ENCODE measurements at places on chromosomes 16 and 17.

DNA sequence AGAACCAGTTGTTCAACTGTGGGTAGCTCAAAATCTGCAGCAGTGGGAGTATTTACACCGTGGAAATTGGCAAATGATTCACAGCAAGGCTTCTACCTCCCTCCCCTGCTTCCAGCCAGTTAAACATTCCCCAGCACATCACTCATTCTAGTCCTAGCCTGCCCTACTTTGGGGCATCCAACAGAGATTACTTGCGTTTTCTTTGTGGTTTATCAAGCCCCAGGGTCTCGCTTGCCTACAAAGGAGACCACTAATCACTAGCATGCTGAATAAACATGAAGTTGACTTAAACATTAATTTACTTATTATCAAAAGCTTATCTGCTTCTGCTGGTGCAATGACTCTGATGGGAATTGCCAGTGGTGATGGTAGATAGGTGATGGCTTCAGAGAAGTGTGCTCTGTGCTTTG lies 94.5 kb downstream of the MARF1 start:
- DNase-seq = no peak

GRCh38 chr17:4433515-4434031 lies at the start of gene SPNS3:
Gene SPNS3 (plus strand): TSS chr17:4433940. CDS start chr17:4433968, 28 bp downstream.
- no peak for DNase-seq

DNA sequence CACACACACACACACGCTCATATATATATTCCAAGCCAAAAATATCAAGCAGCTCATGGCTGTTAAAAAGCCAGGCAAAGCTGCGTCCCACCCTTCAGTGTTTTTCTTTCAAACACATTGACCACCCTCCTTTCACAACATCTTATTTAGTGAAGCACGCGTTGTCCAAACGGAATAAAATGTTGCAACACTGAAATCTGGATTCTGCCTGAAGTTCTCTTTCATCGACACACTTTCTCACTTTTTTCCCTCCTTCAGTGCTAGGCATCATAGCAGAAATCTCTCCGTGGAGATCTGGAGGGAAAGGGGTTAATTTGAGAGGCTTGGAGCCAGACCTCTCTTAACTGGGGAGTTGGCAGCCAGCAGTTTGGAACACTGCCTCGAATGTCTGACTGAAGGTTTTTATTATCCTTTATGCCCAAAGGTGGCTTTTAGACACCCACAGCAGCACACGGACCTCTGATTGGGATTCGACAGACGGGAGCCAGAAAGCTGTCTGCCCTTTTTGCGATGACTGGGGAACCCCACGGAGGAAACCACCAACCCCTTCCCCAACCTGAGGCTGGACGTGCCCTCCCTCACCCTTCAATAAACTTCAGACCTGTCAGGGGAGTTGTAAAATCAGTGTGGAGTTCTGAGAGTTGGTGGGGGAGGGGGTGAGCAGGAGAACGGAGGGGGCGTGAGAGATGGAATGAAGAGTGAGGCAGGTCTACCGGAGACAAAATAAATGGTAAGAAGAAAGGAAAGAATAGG lies 833.6 kb upstream of the SOX9 start:
- no peak for DNase-seq

DNA sequence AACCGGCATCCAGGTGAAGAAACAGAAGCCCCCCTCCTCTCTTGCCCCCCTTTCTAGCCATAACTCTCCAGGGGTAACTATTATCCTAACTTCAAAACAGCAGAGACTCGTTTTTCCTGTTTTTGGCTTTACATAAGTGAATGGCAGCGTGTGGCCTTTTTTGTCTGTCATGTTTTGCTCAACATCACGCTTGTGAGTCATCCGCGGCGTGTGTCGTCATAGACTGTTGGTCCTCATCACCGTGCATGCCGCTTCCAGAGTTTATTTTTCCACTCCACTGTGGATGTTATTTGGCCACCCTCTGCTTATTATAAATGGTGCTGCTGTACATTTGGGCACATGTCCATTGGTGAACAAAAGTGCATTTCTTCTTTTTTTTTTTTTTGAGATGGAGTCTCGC lies 52.6 kb downstream of the ERN1 start:
- DNase-seq = no peak

- no peak for DNase-seq
These were observed 155.3 kb downstream of the PITPNC1 start for GRCh38 chr17:67532326-67532871.

- no peak for DNase-seq
These were observed 99.8 kb upstream of the CDH5 start for GRCh38 chr16:66266436-66267291.

DNA sequence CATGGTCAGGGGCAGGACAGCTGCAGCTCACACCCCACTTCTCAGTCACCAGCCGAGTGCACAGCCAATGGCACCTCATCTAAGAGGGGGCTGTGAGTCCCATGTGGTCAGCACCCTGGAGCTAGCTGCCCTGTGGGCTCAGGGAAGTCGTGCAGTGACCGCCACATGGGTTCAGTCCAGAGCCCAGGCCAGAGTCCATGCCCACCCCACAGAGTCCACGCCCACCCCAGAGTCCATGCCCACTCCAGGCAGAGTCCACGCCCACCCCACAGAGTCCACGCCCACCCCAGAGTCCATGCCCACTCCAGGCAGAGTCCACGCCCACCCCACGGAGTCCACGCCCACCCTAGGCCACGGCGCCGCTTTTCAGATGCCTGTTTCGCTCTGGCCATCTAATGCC lies 24.1 kb downstream of the SLC7A5 start:
- DNase-seq = no peak

- peak; percentile 9 for DNase-seq
These were observed 24.5 kb downstream of the STXBP4 start for GRCh38 chr17:54992797-54993639.

GRCh38 chr16:21603928-21604327 lies 4.6 kb downstream of the METTL9 start:
- no peak for DNase-seq

GRCh38 chr17:8725881-8726876 lies 18.5 kb downstream of the CCDC42 start:
- no peak for DNase-seq

DNA sequence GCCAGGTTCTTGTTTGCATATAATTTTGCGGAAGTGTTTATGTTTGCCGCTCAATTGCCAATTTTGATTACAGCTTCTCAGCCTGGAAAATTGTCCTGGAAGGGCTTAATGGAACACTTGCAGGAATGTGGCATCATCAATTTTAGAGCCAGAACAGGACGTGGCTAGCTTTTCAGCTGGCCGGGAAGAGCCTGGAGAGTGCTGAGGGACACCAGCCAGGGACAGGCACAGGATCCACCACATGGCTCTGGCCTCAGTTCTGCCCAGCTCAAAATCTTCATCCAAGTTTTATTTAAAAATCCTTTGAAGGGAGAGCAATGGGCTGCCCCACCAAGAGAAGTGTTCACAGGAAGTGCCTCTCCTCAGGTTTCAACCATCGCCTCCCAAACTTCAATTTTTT lies 287.2 kb upstream of the HSBP1 start:
- DNase-seq = no peak

DNA sequence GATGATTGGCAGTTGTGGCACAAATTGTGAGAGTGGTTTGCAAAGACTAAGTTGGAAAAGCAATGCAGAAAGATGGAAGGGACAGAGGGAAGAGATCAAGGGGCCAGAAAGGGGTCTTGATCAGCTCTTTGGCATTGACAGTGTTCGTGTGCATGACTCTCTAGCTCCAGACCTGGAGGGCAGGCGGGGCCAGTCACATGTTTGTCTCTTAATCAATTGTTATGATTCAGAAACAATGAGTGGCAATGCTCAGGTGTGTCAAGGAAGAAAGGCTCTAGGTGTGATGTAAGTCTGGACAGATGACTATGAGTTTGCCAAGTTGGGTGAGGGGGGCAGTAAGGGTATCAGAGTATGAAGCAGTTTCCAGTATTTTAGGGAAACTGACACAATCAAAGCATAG lies 32.1 kb downstream of the WSB1 start:
- no peak for DNase-seq
